ENCODE measurements at places on chromosomes 3 and 15. TPM values are rescaled to one million over a fixed set of nuclear protein-coding genes. Genes with fewer than 3 reads are reported as not detected.

- DNase-seq = no peak
These were observed 61.4 kb downstream of the TTBK2 start for GRCh38 chr15:42858999-42859789.

OXTR gene
- polyA plus RNA-seq = 3.2 TPM

GRCh38 chr3:177465257-177465642, 268.0 kb upstream of the TBL1XR1 start:
- no peak for DNase-seq

DNA sequence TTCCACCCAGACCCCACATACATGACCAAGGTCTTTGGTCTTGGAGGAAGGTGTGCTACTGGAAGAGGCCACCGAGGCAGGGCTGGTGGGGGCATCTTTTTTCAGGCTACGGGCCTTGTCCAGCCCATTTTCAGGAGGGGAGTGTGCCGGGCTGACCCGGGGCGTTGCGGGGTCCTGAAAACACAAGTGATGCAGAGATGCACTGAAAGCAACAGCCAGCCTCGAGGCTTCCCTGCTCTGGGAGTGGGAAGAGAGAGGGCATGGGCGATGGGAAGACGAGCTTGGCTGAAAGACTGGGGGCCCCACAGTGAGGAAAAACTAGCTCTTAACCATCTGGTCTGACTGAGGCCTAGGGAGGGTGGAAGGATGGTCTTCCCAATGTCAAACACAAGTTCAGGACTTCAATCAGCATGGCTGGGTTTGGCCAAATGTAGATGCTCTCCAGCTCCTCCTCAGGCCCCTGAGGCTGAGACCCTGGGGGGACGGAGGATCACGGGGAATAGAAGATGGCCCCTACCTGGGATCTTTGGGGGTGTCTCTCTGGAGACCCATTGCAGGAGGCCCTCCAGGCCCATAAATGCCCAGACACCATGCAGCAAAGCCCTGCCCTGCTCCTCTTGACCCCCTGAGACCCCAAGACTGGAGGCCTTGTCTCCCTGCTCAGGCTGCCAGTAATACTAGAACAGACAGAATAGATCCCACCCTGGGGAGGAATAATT, 38.9 kb downstream of the TLE3 start:
- DNase-seq = no peak

DNA sequence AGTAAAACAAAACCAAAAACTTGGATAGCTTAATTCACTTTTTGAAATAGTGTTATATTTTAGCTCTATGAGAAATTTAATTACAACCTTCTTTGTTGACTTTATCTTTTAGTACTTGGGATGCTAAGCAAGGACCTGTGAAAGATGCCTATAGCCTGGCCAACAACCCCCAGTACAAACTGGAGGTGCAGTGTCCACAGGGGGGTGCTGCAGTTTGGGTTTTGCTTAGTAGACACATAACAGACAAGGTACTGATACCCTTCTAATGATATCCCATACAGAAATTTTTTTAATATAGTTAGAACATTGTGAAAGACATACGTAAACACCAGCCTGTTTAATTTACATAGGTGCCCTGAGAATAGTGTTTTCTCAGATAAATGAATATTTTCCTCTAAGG, 35.3 kb downstream of the CAPN7 start:
- DNase-seq = peak; percentile 28

- no peak for DNase-seq
These were observed 36.5 kb downstream of the ATOSA start for GRCh38 chr15:52642386-52643361.

GRAMD1C gene
- polyA plus RNA-seq = 0.32 TPM

SERINC4 gene
- 0.04 TPM for polyA plus RNA-seq

EPHB3 gene
- polyA plus RNA-seq = 0.50 TPM

Data from A549 (cell line).